Astrocyte of the cerebellum (primary cell): ENCODE measurements at places on chromosomes 5 and 9.
A peak's percentile ranks its signal among the peaks of the same experiment; 100 is the strongest.

- no peak for DNase-seq
These were observed 214.4 kb downstream of the ARL15 start for GRCh38 chr5:54095969-54096368.

GRCh38 chr5:95739857-95740256, 8.7 kb downstream of the RHOBTB3 start:
- no peak for DNase-seq

- DNase-seq: peak; percentile 79
These were observed 220.8 kb upstream of the RFX3 start for GRCh38 chr9:3746296-3747275.

DNA sequence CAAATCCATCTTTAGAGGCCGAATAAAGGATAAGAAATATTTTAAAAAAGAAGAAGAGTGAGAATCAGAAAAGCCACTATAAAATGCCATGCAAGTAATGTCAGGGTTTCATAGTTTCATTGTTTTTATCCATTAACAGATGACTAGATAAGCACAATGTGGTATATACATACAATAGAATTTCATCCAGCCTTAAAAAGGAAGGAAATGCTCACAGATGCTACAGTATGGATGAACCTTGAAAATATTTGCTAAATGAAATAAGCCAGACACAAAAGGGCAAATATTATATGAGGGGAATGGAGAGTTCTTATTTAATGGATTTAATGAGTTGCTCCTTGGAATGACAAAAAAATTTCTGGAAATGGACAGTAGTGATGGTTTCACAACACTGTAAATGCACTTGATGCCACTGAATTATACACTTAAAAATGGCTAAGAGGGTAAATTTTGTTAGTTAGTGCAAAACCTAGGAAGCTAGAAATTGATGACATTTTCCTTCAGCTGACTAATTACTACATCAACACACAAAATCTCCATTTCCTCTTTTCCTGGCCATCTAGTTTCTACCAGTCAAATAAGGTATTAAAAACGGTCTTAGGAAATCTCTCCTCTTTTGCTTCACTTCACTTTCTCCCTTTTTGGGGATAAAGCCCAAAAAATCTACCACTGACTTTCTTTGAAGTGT, 86.6 kb downstream of the GNA14 start:
- no peak for DNase-seq

DNA sequence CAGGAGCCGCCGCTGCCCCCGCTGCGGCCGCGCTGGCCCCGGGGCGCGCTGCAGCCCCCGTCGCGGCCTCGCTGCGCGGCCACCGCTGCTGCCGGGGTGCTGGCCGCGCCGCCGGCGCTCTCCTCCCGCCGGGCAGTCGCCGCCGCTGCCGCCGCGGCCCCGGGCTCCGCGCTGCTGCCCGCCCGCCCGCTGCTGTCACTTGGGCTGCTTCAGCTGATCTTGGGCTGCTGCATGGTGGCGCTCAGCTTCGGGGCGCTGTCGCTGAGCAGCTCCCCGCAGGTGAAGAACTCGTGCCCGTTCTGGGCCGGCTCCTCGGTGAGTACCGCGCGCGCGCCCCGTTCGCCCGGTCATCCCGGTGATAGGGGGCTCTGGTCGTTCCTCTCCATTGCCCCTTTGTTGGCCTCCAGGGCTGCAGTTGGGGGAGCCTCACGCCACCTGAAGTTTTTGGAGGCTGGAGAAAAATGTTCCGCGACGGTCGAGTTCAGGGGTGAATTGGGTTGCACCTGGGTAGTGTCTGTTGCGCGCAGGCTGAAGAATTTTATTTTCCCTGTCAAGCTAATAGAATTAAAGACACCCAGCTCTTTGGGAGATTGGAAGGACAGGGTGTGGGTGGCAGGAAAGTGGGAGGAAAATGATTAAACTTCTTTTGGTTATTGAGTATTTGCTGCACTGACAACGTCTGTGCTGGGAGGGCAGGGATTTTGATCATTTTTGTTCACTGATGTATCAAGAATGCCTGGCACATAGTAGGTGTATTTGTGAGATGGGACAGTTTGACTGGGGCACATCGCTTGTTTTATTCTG, 596 bp downstream of the ENTREP1 start:
- no peak for DNase-seq

GRCh38 chr5:93079046-93079445, 502.0 kb downstream of the NR2F1-AS1 start:
- no peak for DNase-seq

- DNase-seq: no peak
These were observed 3.2 kb downstream of the ATOSB start for GRCh38 chr9:35112257-35113020.

DNA sequence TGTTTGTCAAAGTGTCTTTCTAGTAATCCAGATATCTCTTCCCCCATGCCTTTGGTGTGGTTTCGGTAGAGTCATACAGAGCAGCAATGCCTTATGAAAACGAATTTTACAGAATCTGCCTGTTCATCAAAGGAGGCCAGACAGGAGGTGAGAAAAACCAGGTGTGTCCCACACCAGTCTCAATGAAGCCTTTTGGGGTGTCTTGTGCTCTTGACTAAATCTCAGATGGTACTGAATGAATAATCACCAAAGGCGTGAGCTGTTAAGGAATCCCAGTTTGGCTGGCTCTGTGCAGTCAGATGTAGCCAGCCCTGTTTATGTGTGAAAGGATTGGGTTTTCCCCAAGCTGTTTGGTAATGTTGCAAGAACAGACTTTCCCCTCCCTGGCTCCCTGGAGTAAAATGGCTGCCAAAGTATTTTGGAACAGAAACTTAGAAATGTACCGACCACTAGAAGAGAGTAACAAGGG, 70.8 kb upstream of the CDKN2B start:
- peak; percentile 72 for DNase-seq

- no peak for DNase-seq
These were observed 91.6 kb downstream of the UBE2QL1 start for GRCh38 chr5:6540111-6540827.

DNA sequence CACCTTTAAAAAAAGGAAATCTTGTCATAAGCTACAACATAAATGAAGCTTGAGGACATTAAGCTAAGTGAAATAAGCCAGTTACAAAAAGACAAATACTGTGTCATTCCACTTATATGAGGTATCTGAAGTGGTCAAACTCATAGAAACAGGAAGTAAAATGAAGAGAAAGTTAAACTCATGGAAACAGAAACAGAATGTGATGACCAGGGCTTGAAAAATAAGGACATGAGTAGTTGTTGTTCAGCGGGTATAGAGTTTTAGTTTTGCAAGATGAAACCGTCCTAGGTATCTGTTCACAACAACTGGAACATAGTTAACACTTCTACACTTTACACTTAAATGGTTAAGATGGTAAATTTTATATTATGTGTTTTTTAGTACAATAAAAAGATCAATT, 47.8 kb upstream of the SLC1A3 start:
- no peak for DNase-seq

DNA sequence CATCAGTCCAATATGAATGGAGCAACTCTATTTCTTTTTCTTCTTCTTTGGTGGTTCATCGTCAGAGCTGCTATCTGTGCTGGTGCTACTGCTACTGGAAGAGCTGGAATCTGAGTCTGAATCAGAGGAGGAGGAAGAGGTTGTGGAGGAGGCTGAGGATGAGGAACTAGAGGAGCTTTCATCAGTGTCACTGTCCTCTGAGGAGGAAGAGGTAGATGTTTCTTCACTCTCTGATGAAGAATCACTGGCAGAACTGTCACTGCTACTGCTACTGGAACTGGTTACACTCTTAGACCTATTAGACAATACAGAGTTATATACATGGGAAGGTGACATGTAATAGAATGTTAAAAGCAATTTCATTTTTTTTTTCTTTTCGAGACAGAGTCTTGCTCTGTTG, 27.8 kb downstream of the ZCCHC10 start:
- no peak for DNase-seq

DNA sequence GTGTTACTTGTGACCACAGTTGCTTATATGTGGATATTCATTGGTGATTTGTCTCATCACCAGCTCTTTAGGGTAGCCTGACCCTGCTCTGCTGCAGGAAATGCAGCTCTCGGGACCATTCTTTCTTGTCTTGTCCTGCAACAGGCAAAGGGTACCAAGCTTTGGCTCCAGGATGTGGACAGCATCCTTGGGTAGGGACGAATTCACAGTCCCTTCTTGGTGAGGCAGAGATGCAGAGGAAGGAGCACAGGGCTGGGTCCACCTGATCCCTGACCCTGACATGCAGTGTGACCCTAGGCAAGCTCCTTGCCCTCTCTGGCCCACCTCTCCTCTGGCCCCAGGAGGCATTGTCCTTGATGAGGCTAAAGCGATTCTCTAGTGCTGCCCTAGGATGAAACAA, 37.0 kb upstream of the SYNPO start:
- DNase-seq: no peak

- no peak for DNase-seq
These were observed 11.7 kb upstream of the STING1 start for GRCh38 chr5:139494256-139494655.

- no peak for DNase-seq
These were observed 202.4 kb downstream of the SLIT3 start for GRCh38 chr5:169098331-169099121.

DNA sequence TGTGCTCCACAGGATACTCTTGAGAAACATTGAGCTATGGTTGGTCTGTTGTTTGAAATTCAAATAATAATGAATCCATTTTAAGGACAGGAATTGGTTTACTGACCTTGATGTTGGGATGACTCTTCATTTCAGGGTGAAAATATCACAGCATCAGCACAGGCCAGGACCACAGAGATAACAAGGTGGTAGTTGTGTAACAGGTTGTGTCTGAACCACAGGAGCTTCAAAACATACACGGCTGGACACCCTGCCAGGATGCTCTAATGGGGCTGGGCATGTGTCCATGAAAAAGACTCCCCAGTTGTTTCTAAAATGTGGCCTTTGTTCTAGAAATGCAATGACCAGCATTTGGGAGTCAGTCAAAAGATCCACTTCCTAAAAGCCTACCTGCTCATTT, 69.8 kb downstream of the ACO1 start:
- no peak for DNase-seq
